ENCODE measurements at places on chromosomes 6 and 20. TPM values are rescaled to one million over a fixed set of nuclear protein-coding genes. Genes with fewer than 3 reads are reported as not detected.

The AFG1L gene
- 9.5 TPM for total RNA-seq

The SPDEF gene
- total RNA-seq, result not detected

The TMEM74B gene
- not detected for total RNA-seq

The LY6G6D gene
- total RNA-seq, result not detected

The FOXA2 gene
- not detected for total RNA-seq

The WFDC10B gene
- total RNA-seq, result not detected

The BMP2 gene
- total RNA-seq, result 0.68 TPM

The PRND gene
- total RNA-seq, result not detected

Measured in osteocyte (in vitro differentiated cells).